ENCODE measurements at places on chromosomes 13 and 19.

- no peak for DNase-seq
These were observed 69.7 kb upstream of the C1QTNF9B start for GRCh38 chr13:23966691-23967615.

GRCh38 chr13:66842766-66843165 lies 387.4 kb downstream of the PCDH9 start:
- no peak for DNase-seq

GRCh38 chr19:50992666-50993035 lies 8.8 kb downstream of the KLK8 start:
- DNase-seq, result no peak

- DNase-seq, result no peak
These were observed 85.4 kb upstream of the TUBA3C start for GRCh38 chr13:19266979-19267378.

- DNase-seq, result no peak
These were observed 45.6 kb downstream of the ANKRD10 start for GRCh38 chr13:110869231-110869804.

GRCh38 chr19:18682807-18683108 lies 722 bp upstream of the CRTC1 start:
- no peak for DNase-seq

GRCh38 chr19:21158523-21159135 lies 16.8 kb downstream of the ZNF431 start:
- DNase-seq, result no peak

DNA sequence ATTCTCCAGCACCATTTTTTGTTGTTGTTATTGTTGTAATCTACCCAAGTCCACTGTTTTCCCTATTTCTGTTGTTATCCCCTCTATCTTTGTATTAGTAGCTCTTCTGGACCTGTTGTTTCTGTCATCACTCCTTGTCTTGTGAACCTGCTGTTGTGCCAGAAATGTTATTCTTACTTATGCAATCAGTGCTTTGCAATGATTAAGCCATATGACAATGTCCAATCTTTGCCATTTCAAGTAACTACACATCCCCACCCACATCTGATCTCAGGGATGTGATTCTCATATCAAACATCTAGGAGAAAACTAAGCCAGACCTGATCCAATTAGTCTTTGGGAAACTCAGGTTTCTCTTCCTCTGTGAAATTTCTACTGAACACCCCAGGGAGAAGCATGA lies 472.6 kb upstream of the KLHL1 start:
- no peak for DNase-seq

GRCh38 chr13:41548910-41549309 lies 91.6 kb downstream of the RGCC start:
- no peak for DNase-seq

DNA sequence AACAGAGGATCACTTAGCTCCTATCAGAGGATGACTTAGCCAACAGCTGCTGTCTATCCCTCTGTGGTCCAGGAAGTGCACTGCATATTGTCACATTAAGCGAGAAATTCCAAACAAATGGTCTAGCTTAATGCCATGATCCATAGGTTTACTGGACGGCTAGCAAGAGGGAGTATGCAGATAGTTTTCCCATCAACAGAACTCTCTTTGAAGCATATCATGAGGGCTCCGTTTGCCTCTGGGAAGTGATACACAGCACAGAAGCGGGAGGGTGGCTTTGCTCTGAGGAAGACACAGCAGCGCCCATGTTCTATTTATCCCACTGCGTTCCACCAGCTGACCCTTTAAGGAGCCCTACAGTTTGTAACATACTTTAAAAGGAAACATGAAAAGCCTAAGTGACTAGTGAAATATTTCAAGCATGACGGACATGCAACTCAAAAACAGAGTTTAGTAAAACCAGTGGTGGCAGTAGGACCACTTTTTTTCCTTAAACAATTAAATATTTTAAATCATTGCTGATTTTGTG lies 52.7 kb downstream of the COL4A1 start:
- DNase-seq, result no peak

GRCh38 chr19:42076380-42076944 lies 496 bp downstream of the ZNF574 start:
- no peak for DNase-seq

DNA sequence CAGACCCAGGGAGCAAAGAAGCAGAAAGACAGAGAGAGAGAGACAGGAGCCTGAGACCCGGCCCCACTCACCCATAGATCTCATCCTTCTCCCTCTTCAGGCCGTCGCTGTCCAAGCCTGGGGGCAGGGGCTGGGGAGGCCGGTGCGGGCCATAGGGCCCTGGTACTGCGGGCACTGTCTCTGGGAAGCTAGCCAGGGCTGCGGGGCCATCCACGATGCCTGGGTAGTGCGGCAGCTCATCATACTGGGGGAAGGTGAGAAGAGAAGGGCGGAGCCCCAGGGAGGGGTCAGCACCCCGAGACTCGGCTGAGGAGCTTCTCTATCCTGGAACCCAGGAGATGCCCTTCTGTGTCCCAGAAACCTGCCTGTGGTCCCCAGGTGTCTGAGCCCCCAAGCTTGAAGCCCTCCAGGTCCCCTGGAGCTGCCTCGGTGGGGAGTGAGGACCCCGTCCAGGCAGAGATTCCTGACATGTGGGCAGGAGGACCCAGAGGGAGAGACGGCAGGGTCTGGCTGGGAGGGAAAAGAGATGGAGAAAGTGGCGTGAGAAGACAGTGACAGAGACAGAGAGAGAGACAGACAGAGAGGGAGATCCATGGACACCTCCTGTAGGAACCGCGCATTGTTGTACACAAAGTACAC lies 2.1 kb downstream of the MEIS3 start:
- no peak for DNase-seq

DNA sequence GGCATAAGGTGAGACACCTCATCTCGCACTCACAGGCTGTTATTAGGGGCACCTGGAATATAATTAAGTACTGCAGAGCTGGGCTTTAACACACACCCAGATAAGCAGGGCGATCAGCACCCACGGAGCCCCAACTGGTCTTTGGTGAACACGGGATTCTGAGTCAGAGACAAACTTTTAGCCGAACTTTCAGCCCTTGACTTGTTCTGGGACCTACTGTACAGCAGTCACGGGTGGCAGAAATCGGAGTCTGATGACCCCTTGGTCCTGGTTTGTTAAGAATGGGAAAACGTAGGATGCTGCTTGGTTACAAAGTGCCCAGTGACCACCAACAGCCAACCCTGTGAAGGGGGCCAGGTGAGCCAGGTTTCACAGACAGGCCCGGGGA lies 9.0 kb downstream of the SH3GL1 start:
- no peak for DNase-seq

DNA sequence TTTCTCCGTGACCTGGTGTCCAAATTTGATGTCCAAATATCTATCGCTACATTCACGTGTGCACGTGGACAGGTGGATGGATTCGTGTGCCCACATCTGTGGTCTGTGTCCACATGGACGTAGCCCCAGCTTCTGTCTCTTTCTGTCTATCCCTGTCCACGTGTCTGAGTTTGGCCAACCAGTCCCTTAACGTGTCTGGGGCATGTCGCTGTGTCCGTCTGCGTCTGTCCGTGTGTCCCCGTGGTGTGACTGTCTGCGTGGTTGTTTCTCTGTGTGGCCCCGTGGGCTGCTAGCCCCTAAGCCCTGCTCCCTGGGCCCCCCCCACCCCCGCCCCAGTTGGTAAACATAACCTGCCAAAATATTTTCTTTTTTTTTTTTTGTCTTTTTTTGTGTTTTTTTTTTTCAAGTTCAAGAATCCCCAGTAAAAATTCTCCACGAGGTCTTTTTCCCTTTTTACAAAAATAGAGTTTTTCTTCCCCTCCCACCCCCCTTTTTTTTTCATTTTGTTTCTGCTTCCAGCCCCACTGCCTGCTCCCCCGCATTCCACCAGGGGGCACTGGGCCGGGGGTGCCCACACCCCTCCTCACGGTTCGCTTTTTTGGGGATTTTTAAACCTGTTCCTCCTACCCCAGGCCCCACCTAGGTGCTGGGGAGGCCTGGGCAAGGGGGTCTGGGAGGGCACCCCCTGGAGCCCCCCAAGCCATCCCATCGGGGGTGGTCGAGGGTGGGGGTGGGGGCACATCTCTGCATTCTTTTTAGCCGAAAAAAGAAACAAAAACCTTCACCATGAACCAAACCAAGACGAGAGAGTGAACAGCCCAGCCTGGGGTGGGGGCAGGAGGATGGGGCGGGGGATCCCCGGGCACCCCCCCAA lies 18.3 kb downstream of the PRKCSH start:
- no peak for DNase-seq

DNA sequence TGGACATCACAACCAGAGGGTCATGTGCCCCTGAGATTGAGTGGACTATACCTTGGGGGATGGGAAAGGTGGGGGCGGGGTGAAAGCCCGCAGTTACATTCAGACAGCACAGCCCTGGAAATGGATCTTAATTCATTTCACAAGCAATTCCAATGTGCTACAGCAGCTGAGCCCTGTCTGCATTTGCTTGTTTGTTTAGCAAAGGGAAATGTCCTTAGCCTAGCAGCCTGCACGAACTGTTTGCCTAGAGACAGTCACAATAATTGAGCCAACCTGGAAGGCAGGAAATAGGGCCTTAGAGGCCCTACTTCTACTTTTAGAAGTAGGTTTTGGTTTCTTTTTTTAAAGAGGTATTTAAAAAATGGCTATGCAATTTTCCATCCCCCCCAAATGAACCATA lies 177.3 kb upstream of the KL start:
- no peak for DNase-seq

DNA sequence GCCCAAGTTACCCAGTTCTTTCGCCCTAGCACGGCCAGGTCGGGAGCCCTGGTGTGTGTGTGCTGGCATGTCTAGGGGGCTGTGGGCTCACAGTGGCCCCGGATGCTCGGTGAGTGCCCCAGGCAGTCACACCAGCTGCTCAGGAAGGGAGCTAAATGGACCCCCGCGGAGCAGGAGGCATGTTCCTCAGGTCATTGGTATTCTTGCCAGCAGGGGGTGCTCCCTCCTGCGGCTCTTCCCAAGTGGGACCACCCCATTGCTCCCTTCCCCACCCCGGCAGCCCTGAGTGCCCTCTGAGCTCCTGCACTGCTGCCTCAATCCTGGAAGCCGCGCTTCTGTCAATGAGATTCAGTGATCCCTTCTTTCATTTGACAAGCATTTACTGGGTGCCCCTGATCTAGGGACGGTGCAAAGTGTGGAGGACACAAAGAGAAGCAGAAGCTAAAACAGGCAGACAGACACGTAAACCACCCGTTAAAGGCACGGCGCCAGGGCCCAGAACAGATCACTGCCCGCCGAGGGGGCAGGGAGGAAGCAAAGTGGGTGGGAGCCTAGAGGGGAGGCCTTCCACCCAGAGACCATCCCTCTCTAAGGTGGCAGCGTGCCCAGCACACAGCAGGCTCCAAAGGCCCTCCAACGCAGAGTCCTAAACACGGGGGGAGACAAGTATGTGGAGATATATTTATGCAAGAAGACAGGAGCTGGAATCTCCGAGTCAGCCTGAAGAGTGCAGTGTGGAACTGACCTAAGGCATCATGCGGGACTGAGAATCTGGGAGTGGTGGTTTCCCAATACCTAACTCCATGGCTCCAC lies 5.2 kb upstream of the ADPRHL1 start:
- no peak for DNase-seq

- no peak for DNase-seq
These were observed 28.3 kb downstream of the PIP5K1C start for GRCh38 chr19:3671680-3672574.

GRCh38 chr19:54449701-54450069 lies 686 bp downstream of the LENG8 start:
- no peak for DNase-seq
